ENCODE measurements at places on chromosomes 5 and 9.

- DNase-seq: no peak
These were observed 644.3 kb downstream of the ACTL7B start for GRCh38 chr9:108211411-108211955.

GRCh38 chr9:24500761-24501160, 44.9 kb downstream of the IZUMO3 start:
- no peak for DNase-seq

- DNase-seq: no peak
These were observed 49.4 kb downstream of the FNIP1 start for GRCh38 chr5:131747180-131748105.

DNA sequence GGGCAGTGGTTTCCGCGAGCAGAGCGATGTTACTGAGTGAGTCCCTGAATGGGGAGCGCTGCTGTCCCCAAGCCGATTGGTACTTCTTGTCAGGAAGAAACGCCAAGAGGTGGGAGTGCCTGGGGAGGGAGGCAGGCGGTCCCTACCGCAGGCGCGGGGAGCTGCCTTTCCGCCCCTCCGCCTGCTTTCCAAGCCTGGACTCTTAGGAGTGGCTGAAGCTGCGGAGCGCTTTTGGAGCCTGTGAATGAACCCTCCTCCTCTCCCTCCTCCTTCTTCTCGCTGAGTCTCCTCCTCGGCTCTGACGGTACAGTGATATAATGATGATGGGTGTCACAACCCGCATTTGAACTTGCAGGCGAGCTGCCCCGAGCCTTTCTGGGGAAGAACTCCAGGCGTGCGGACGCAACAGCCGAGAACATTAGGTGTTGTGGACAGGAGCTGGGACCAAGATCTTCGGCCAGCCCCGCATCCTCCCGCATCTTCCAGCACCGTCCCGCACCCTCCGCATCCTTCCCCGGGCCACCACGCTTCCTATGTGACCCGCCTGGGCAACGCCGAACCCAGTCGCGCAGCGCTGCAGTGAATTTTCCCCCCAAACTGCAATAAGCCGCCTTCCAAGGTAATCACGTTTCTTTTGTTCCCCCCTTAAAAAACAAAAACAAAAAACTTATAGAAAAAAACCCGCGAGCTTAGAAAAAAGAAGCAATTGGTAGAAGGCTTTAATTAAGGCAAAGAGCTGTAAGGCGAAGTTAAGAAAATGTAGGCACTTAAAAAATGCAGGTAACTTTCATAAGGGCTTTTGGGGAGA, at the start of gene VCAN:
TSS of gene VCAN (plus strand) at position 340 of the 808 bp plus-strand sequence. CDS start 11,775 bp downstream, outside the sequence.
- no peak for DNase-seq

DNA sequence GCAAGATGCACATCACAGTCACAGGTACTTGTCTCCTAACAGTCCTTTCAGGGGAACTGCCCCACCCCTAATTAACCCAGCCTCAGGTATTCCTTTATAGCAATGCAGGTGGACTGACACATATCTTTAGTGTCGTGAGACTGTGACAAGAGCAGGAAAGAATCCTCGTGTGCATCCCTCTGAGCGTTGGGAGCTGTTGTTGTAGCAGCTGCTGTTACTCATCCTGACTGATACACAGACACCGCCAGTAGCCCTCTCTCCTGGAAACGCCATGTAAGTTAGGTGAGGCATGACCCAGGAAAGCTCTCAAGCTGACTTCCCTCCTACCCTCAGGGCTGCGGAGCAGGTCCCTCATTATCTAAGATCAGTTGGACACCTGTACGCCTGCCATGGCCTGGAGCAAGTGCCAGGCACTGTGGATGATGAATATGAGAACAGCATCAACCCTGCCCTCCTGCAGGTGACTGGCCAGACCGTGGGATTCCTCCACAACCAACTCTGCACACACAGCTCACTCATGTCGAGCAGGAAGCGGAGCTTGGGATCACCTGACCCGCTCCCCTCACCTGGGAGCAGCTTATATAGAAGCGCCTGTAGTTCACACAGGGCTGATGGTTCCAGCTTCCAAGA, 10.2 kb upstream of the LCN15 start:
- no peak for DNase-seq

- DNase-seq: no peak
These were observed 3.2 kb downstream of the TAS2R1 start for GRCh38 chr5:9626955-9627354.

GRCh38 chr5:121873409-121873808, 21.7 kb downstream of the FTMT start:
- DNase-seq: no peak

- no peak for DNase-seq
These were observed 143.7 kb downstream of the ACER2 start for GRCh38 chr9:19552282-19553105.

- DNase-seq: no peak
These were observed 23.4 kb upstream of the GABRP start for GRCh38 chr5:170760113-170760512.

DNA sequence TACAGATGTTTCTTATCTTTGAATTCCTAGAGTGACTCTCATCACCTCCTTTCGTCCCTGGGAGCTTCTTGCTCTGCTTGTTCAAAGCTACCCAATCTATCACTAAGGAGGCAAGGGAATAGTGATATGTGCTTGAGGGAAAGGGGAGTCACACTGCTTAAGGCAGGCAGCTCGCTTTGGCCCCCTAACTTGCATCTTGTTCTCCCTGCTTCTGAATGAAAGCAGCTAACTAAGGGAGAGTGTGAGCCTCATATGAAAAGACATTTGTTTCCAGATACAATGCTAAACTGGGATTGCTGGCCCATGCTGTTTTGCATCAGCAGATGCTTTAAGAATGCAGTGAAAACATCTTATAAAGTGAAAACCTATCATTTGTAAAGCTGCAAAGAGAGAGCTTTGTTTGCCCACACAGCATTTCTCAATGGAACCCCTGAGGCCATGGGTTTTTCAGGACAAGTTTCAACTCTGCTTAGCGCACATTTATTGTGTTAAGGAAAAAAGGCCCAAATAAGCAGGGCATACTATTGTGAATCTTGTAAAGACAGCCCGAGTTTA, 367.9 kb upstream of the ADAMTSL1 start:
- DNase-seq: no peak

- no peak for DNase-seq
These were observed 44.1 kb upstream of the VDAC1 start for GRCh38 chr5:134048864-134049263.

GRCh38 chr5:90231688-90232087, 177.9 kb downstream of the CETN3 start:
- no peak for DNase-seq

DNA sequence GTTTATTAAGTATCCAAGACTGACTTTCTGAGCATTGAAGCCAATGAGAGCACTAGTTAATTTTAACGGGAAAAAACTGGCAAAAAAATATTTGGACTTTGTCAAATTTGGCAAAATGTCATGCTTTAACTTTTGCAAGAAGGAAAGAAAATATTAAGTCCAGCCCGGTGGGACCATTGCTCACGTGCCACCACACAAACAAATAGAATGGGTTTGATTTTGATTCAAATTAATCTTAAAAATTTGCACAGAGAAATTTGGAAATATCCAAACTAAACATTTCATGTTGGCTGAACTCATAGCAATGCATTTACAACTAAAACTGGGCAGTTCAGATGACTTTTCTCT, 302.2 kb downstream of the EBF1 start:
- no peak for DNase-seq

- no peak for DNase-seq
These were observed 567.5 kb upstream of the RIOK2 start for GRCh38 chr5:97750576-97750975.

DNA sequence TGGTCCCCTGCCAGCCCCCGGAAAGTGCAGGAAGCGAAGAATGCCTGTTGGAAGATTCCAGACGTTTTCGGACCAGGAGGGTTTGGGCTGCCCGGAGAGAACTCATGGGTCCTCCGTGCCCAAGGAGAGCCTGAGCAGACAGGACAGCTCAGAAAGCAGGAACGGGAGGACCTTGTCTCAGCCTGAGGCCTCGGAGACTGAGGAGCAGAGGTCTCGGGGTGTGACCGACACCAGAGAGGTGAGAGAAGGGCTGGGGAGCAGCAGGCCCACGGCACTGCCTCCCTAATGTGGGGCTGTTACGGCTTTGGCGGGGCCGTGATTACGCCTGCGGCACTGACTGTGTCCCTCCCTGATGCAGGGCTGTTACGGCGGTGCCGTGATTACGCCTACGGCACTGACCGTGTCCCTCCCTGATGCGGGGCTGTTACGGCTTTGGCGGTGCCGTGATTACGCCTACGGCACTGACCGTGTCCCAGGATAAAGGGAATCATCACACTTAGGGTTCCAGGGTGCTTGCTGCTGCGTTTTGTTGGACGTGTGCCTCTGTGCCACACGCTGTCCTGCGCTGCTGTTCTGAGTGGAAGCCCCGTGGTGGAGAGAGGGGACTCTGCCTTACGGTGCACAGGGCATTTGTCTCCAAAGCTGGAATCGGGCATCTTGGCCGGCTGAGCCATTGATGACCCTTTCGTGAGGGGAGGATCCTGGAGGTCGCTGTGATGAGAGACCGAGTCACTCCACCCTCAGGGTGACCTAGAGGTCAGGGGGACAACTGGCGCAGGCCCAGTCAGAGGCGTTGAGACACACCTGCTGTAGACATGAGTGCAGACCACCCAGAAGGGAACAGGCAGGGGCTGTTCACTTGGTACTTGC, 25.7 kb downstream of the CEP72 start:
- DNase-seq: no peak

- DNase-seq: no peak
These were observed 147.2 kb downstream of the C9orf50 start for GRCh38 chr9:129473523-129474244.

DNA sequence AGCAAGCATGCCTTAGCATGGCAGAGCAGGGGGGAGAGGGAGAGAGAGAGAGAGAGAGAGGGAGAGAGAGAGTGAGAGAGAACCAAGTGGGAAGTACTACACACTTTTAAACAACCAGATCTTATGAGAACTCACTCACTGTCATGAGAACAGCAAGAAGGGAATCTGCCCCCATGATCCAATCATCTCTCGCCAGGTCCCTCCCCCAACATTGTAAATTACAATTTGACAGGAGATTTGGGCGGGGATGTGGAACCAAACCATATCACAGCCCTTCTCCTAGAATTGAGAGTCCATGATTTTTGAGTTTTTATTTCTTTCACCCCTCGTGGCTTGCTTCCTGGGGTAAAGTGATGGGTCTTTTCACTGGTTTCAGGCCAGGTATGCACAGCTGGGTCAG, 98.8 kb downstream of the DOCK2 start:
- no peak for DNase-seq

DNA sequence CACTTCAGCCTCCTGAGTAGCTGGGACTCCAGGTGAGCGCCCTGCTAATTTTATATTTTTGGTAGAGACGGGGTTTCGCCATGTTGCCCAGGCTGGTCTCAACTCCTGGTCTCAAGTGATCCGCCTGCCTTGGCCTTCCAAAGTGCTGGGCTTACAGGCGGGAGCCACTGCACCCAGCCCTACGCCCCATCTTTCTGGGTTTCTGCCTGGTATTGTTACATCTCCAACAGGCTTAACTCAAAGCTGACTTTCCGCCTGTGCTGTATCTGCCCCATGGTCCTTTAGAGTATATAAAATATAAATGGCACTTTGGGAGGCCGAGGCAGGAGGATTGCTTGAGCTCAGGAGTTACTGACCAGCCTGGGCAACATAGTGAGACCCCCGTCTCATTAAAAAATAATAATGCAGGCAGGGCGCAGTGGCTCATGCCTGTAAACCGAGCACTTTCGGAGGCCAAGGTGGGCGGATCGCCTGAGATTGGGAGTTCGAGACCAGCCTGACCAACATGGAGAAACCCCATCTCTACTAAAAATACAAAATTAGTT, 36.5 kb upstream of the GLDC start:
- no peak for DNase-seq

DNA sequence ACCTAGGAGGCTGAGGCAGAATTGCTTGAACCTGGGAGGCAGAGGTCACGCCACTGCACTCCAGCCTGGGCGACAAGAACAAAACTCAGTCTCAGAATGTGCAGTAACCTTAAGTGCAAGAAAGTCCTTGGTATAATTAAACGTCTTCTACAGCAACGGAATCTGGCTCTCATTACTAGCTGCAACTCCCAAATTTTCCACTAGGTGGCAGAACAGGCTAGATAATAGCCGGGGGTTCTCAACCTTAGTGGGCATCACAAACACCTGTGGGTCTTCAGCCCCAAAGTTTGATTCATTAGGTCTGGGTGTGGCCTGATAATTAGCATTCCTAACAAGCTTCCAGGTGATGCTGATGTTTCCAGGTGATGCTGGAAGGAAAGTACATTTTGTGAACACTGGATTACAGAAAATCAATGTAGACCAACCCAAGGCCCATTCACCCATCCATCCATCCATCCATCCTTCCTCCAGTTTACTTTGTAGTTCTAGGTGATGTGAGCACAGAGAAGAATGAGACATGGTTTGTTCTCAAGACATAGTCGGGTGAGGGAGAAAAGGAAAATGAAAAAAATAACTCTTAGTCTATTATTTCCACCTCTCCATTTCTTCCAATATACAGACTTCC, 37.3 kb downstream of the FBXW2 start:
- DNase-seq: peak; percentile 62

GRCh38 chr5:178788381-178789085, 58.1 kb upstream of the ZNF354A start:
- DNase-seq: no peak

DNA sequence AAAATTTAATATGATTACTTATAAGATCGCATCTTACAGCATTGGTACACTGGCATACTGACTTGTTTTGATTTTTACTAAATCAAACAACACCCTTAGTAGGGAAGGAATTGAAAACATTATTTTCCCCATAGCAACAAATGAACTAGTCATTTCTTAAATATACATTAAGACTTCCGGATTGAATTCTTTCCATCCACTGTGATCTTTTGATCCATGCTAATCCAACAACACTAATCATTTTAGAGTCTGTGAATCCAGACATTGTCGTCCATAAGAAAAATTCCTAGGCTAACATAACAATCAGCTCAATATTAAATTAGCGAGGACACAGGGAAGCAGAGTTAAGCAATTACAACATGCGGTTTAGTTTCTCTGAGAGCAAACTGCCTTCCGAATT, 21.6 kb upstream of the ERAP1 start:
- no peak for DNase-seq

DNA sequence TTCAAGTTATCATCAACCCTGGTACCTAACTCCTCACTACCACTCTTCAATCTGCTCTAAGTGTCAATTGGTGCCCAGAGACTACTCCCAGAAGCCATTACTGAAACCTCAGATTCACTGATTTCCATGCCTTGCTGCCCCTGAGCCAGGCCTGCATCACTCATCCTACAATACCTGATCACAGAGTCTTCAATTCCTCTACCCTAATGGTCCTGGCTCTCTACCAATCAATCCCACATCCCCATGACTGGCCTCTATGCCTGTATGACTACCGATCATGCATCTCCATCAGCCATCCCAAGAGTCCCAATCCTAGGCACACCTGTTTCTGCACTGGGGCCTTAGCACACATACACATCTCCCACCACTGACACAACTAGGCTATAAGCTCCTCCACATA, 2.5 kb downstream of the ZNF484 start:
- DNase-seq: no peak

DNA sequence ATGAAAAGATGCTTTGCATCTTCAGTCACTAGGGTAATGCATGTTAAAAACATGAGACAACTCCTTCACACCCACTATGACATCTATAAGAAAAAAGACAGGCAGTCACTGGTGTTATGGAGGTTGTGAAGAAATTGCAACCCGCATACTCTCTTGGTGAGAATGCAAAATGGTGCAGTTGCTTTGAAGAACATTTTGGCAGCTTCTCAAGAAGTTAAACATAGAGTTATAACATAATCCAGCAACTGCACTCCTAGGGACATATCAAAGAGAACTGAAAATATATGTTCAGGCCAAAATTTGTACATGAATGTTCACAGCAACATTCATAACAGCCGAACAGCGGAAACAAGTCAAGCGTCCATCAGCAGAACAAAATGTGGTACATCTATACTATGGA, 46.3 kb upstream of the TBC1D9B start:
- DNase-seq: no peak

GRCh38 chr9:17401858-17402257, 177.0 kb upstream of the SH3GL2 start:
- DNase-seq: no peak
